ENCODE measurements at places on chromosomes 12 and 14. TPM values are rescaled to one million over a fixed set of nuclear protein-coding genes. Genes with fewer than 3 reads are reported as not detected.

Gene INHBE
- not detected for total RNA-seq

Gene TMEM233
- 0.19 TPM for total RNA-seq

Gene PIP4P1
- total RNA-seq, result 23.7 TPM

Gene USP5
- 67.1 TPM for total RNA-seq

Gene CYP46A1
- total RNA-seq, result not detected

Gene USP15
- total RNA-seq, result 78.4 TPM

Gene CLEC9A
- not detected for total RNA-seq

Gene SPATS2
- 25.6 TPM for total RNA-seq

Gene LYZ
- 3.9 TPM for total RNA-seq

Gene NOVA1
- total RNA-seq, result 7.5 TPM

Gene AICDA
- not detected for total RNA-seq

Gene EGLN3
- total RNA-seq, result 37.8 TPM

Gene KRT2
- 1,953 TPM for total RNA-seq

Gene MUCL1
- total RNA-seq, result 218 TPM

Gene TSPAN19
- total RNA-seq, result not detected

Gene RAP1B
- total RNA-seq, result 113 TPM

Gene TRIM9
- total RNA-seq, result 5.0 TPM
